ENCODE measurements at places on chromosomes 7 and 10. TPM values are rescaled to one million over a fixed set of nuclear protein-coding genes. Genes with fewer than 3 reads are reported as not detected.

Gene MMD2
- not detected for total RNA-seq

Gene SVIL
- total RNA-seq = 65.8 TPM

- peak; percentile 82 for DNase-seq
Measured at GRCh38 chr10:77428691-77429395, 208.8 kb downstream of the KCNMA1 start.

- no peak for DNase-seq
Measured at GRCh38 chr10:34191406-34191805, 623.7 kb downstream of the PARD3 start.

GRCh38 chr7:22702516-22702915 is 24.5 kb upstream of the IL6 start:
- no peak for DNase-seq

DNA sequence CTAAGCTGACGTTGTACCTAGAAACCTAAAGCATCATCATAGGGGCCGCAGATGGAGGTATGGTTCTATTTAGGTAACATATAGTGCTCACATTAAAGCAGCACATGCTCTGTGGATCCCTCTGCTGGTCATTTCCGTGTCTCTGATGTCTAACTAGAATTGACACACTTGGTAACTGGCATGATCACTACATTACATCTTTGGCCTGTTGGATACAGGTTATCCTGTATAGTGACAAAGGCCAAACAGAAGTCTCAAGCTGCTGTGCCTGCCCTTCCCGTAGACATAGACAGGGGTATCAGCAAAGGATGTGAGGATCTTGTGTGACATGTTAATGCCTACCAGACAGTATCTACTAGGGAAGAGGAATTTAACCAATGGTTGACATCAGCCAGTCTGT is 51.2 kb downstream of the KIF5B start:
- DNase-seq = peak; percentile 56

Measured in myocyte (in vitro differentiated cells).